Motor neuron (in vitro differentiated cells): ENCODE measurements at places on chromosomes 5 and 9. TPM values are rescaled to one million over a fixed set of nuclear protein-coding genes. Genes with fewer than 3 reads are reported as not detected.

Gene RNF20
- 35.4 and 36.7 TPM in 2 replicates for total RNA-seq

Gene APBA1
- total RNA-seq = 0.73 and 0.90 TPM in 2 replicates

Gene NUTM2F
- 0.13 and 0.27 TPM in 2 replicates for total RNA-seq

Gene RRAGA
- 52.5 and 59.8 TPM in 2 replicates for total RNA-seq

Gene TXNDC8
- total RNA-seq = not detected in 2 replicates

Gene TUT7
- total RNA-seq = 21.3 and 21.7 TPM in 2 replicates

Gene AMBP
- 0.16 and 0.38 TPM in 2 replicates for total RNA-seq

Gene CCDC183
- 2.3 and 2.6 TPM in 2 replicates for total RNA-seq

Gene SLC34A1
- total RNA-seq = 0.27 and 0.31 TPM in 2 replicates

Gene INSL6
- not detected in 2 replicates for total RNA-seq

Gene SPINK13
- total RNA-seq = not detected in 2 replicates

Gene PCDHGA12
- total RNA-seq = 0.73 and 1.0 TPM in 2 replicates

Gene MELK
- 1.7 and 2.2 TPM in 2 replicates for total RNA-seq

Gene PCDHGB3
- total RNA-seq = 2.1 and 3.4 TPM in 2 replicates

Gene SLC6A7
- 0.13 and 1.4 TPM in 2 replicates for total RNA-seq

Gene CNTFR
- 68.1 and 72.4 TPM in 2 replicates for total RNA-seq

Gene PCDHB15
- 0.25 and 0.32 TPM in 2 replicates for total RNA-seq

Gene PRSS3
- not detected in 2 replicates for total RNA-seq

Gene CDX1
- total RNA-seq = not detected in 2 replicates

Gene FBP1
- total RNA-seq = not detected in 2 replicates

Gene HMMR
- 20.6 and 22.1 TPM in 2 replicates for total RNA-seq

Gene OR1Q1
- not detected in 2 replicates for total RNA-seq

Gene GBGT1
- 0.14 and 0.47 TPM in 2 replicates for total RNA-seq

Gene BAAT
- total RNA-seq = 0.22 and 0.31 TPM in 2 replicates
